ENCODE measurements at places on chromosomes 2 and 18.

- DNase-seq = no peak
Observed at GRCh38 chr2:62426154-62426912, 79.7 kb downstream of the TMEM17 start.

DNA sequence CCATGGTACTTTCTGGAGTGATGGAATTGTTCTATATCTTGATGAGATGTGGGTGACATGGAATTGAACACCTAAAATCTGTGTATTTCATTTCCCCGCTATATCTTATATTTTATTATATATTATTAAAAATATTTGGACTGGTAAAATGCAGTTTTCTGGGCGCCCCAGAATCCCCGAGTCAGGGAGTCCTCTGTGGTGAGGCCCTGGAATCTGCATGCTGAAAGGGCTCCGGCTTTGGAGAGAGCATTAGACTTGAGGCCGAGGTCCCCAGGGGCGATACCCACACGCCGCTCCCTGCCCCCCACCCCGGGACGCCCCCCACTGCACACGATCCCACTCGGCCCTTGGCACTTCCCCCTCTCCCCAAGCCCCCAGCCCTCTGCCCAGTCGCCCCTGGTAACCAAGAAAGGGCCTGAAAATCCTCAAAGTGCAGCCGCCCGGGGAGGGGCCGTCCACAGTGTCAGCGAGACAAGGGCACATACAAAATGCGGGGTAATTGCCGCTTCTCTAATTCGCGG lies 126.0 kb downstream of the ZFP36L2 start:
- DNase-seq = no peak

DNA sequence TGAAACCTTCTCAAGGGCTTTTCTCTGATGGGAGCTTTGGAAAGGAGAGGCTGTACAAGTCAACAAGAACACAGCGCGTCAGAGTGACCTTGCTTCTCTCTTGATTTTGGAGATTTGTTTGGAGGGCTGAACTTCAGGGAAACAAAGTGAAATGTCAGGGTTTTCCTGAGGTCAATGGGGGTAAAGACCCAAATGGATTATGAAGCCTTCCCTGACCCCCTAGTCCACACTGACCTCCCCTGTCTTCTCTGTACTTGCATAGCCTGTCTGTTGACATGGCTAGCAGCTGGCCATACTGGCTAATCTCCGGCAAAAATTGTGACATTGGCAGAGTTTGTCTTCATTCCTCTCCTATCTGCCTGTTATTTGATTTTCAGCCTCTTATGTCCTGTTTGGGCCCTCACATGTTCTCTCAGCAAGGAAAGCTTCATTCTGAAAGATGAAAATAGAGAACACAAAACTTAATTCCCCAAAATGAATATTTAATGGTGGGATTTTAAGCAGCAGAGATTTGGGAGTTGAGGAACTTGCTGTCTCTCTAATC lies 149.3 kb upstream of the HAAO start:
- no peak for DNase-seq

DNA sequence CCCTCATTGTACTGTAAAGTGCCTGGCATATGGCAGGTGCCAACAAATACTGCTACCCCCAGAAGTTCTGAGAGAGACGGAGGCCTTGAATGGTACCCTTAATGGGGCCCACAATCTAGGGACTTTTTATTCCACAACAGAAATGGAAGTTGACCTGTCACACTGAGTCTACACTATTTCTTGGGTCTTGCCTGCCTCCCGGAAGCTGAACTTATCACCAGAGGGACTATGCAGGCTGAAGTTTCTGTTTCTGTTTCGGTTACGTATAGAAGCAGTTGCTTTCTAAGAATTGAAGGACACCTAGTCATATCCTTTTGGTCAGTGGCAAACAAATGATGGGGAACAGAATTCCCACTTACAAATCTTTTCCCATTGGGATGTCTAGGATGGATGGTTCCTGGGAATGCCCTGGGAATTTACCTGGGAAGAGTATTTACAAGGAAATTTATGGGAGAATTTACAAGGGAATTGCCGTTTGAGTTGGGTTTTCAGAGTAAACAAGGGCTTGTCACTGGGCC lies 74.2 kb downstream of the HS1BP3 start:
- peak; percentile 35 for DNase-seq

- DNase-seq = no peak
Observed at GRCh38 chr2:144678736-144679135, 158.8 kb upstream of the ZEB2 start.

GRCh38 chr2:71613403-71613952 lies 160.1 kb downstream of the DYSF start:
- peak; percentile 16 for DNase-seq

- no peak for DNase-seq
Observed at GRCh38 chr18:72368308-72368707, 175.8 kb downstream of the CBLN2 start.

- no peak for DNase-seq
Observed at GRCh38 chr2:196336207-196336606, 164.8 kb upstream of the STK17B start.

GRCh38 chr2:105231232-105231619 lies 10.3 kb upstream of the GPR45 start:
- DNase-seq = no peak

GRCh38 chr2:122007577-122007976 lies 252.1 kb downstream of the TSN start:
- DNase-seq = no peak

DNA sequence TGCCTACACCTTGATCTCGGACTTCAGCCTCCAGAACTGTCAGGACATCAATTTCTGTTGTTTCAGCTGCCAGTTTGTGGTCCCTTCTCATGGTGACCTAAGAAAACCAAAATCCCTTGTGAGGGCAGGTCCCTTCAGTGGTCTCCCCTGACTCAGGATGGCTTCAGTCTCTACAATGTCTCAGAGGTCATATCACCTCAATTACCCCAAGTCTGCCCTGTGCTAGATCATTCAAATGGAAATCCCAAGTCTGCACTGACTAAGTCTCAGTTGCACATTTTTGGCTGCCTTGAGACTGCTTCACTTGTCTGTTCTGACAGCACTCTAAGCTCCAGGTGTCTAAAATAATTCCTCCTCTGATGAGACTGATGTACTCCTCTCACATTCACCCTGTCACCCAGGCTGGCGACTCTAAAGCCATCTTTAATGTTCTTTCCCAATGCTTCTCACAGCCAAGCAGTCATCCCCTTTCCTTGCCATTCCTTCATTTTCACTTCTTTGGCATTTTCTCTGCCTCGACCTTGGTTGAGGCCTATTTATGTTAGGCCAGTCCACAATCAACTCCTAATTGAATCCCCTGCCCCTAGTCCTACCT lies 470.8 kb downstream of the DLGAP1 start:
- no peak for DNase-seq

DNA sequence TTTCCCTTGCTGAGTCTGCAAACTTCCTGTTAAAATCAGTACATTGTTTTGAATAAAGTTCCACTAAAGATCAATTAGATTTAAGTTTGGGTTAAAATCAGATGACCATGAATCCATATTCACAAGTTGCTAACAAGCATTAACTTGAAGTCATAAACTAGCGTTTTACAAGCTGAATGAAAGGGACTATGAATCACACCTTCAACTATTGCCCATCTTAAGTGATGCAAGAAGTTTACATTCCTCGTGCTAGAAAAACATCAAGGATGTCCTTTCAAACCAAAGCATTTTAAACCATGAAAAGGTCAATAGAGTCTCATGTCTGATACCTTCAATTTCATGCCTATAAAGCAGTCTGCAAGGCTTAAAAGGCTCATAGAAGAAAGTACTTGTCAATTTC lies 257.2 kb upstream of the SYT4 start:
- DNase-seq = no peak

DNA sequence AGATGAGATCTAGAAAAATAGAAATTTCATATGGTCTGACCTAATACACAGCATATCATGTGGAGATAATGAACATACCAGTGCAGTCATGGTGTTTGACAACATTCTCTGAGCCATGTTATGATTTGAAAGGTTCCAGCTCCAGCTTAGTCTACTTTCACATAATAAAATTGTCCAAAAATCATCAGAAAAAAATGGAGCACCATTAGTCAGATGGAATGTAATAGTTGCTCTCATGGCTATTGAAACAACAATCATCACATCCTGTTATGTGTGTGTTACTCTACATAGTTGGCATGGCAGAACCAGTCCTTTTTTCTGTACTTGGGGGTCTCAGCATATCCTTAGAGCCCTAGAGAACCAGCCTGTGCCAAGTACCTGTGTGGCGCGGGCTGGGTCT lies 678.9 kb upstream of the FANCL start:
- no peak for DNase-seq

DNA sequence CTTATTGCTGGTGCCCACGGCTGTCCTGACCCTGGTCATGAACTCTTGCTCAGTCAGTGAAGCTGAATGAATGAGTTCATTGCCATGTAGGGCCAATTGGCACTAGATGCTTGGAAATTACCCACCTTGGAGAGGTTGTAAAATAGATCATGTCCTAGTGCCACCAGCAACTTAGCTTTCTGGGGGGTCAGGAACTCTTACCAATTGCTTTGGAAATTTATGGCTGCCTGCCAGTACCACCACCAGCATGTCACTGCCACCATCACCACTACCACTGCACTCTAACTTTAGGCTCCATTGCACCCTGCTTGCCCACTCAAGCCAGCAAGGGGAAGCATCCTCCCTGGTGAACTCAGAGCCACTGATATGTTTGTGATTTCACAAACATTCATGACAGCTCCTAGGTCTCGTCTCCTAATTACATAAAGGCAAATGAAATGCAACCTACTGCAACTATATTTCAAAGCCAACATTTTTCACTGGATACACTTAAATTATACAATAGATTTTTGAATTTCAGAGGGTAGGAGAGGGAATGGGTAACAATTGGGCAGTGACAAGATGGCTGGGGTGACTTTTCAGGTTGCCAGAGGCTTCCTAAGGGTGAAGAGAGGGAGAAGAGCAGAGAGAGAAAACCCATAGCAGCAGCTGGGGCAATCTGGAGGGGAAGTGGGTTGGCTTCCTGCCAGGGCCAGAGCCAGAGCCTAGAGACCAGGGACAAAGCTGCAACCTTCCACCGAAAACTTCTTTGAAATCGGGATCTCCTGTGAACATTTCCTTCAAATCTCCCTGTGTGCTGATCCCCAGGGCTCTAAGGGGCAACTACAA lies 3.5 kb upstream of the EMILIN1 start:
- DNase-seq = peak; percentile 55

DNA sequence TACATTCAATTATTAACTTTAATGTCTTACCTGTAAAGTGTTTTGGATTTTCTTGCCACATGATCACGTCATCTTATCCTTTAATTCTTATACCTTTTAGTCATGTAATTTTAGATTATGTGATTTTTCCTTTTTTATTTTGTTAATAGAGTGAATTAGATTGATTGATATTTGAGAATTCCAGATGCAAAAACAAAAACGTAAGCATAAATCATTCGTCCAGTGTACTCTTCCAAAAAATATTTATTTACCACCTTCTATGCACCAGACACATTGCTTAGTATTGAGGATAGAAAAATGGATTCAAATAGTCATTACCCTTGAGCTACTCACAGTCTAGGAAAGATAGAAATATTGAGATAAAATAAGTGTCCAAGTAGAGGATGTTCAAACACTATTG lies 249.6 kb downstream of the PDE11A start:
- no peak for DNase-seq

DNA sequence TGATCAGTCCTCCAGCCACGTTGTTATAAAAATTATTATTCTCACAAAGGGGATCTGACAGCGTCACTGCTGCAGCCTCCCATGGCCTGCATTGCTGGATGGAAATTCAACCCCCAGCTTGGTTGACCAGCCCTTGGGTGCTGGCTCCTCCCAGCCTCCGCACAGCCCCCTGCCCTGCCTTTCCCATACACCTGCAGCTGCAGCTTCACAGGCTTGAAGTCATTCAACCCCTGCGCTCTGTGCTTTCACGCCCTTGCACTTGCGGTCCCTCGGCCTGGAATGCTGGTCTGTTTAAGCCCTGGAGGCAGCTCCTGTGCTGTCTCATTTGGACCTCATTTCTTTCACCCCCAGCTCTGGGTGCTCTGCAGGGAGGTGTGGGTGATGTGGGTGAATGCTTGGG lies 860 bp upstream of the CD8A start:
- DNase-seq = no peak

GRCh38 chr2:88329815-88330603 lies 122.5 kb downstream of the FOXI3 start:
- no peak for DNase-seq

DNA sequence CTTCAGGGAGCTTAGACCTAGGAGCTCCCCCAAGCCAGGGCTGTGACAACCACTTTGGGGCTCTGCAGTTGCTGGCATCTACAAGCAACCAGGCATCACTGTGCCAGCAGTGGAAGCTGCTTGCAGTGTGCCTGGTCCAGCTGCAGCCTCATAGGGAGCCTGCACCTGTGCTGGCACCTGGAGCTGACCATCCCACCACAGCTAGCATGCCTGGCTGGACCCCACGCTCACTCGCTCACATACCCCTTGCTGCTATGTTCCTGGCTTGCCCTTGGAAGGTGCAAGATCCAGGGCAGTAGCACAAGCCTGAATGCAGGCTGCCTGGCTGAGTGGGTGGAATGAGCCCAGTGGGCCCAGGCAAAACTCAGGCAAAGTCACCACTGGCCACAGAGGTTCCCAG lies 82.5 kb downstream of the ZNF804A start:
- DNase-seq = no peak

GRCh38 chr2:65296971-65297370 lies 69.3 kb downstream of the ACTR2 start:
- no peak for DNase-seq

- DNase-seq = no peak
Observed at GRCh38 chr2:203441463-203441862, 93.6 kb downstream of the RAPH1 start.

DNA sequence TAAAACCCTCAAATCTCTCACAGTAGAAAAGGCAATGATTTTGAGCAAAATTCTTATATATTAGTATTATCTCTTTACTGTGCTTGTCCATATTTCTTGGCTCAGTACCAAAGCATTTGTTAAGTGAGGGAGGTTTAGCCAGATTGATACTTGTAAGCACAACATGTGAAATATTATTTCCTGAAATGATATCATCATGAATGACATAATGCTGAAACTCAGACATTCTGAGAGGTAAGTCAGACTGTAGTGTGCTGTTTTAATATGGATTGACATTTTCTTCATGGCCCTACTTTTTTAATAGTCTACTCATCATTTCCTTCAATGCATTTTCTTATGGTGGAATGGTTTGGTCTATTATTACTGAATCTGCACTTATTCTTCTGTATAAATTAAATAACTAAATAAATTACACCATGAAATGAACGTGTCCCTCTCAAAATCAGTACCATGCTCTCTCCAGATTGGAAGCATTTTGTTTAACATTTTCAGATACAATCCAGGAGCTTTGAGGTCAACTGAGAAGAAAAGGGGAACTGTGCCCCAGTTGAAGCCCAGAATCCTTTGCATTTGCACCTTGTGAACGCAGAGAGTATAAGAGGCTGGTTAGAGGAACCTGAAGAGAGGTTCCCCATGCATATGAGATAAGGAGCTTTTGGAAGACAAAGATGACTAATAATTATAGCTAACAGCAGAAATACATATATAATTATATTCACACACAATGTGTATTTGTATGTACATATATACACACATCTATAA lies 50.1 kb upstream of the CRACDL start:
- no peak for DNase-seq

DNA sequence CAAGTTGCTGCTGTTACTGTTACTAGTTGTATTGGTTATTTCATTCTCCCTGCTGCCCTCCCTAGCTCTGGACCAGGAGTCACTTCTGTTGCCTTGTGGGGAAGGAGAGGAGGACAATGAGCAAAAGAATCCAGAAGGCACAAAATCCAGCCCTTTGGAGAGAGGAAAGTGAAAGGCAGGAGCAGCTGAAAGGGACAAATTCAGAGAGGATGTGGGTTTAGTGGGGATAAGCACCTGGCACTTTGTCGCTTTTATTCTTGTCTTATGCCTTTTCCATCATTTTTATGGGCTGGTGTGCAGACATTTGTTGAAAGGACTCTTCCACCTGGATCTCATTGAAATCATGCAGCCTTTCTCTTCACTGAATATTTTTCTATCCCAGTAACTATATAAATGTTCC lies 24.3 kb upstream of the LTBP1 start:
- DNase-seq = no peak

Measured in activated T-cell treated with anti-CD3 and anti-CD28 coated beads, Interleukin-2, amount 50 U/mL, for 24 hours (primary cell).